Stimulated activated CD8-positive, alpha-beta memory T cell treated with anti-CD3 and anti-CD28 coated beads, Interleukin-2, amount 100 ng/mL, for 48 hours (primary cell): ENCODE measurements at places on chromosomes 6 and 20.

DNA sequence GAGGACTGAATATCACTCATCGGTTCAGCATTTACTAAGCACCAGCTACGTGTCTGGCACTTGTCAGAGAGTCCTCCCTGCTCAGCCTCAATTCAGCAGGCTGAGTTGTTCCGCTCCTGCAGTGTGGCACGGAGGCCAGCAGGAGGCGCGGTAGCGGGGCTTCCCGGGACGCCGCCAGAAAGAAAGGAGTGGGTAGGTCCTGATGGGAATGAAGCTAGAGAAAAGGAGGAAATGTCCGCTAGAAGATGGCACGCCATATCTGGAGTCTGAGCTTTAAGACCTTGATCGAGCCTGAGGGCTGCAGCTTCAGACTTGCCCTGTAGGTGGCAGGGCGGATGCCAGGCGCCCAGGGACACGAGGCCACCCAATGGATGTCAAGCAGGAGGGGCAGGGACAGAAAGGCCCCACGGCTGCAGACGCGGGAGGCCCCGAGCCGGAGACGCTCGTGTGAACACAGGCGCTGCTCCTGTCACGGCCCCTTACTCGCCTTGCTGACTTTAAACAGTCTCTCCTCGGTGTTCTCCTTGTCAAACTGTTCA is 18.7 kb downstream of the SERPINB6 start:
- peak; percentile 47 for DNase-seq

GRCh38 chr20:31484001-31484400 is 8.9 kb downstream of the REM1 start:
- no peak for DNase-seq

- DNase-seq: no peak
Measured at GRCh38 chr6:90978046-90978445, 391.2 kb upstream of the MAP3K7 start.

DNA sequence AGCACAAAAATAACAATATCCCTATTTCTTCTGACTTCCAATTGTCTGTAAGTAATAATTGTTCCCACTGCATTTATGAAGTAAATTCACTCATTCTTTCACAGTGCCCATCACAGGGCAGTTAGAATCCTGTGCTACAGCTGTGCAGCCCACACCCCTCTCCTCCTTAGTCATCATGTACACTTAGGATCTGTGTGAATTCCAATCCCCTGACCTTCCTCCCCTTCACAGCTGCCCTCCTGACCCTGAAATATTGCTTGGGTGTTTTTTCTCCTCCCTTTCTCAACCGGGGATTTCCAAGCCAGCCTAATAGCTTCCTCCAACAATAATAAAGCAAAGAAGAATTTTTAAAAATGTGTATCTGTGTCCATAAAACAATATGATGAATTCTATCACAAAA is 91.5 kb upstream of the BEND6 start:
- DNase-seq: no peak

DNA sequence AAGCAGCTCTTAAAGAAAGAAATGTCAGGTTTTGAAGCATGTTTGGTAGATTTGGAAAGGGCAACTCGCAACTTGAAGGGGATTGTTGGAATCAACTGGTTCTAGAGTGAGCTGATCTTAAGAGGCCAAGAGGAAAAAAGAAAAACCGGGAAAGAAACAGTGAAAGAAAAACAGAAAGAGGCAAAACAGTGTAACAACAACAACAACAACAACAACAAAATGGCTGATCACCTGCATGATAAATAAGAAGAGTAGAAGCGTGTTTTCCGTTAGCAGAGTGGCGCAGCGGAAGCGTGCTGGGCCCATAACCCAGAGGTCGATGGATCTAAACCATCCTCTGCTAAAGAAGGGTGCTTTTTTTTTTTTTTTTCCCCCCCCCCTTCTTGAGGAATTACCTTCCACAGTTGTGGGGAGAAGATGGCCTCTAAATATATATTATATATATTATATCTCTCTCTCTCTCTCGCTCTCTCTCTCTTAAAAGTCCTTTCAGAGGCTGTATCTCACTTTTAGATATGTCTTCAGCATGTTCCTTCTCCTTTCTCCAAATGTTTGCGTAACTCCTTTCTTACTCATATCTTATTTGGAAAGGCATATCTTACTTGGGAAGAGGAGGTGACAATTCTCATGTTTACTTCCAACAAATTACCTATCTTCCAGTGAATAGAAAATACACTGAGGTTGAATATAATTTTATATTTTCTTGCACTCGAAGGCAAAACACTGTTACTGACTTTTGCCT is 134.4 kb downstream of the OR2B2 start:
- no peak for DNase-seq

- DNase-seq: no peak
Measured at GRCh38 chr6:90109141-90109540, 187.5 kb downstream of the BACH2 start.

DNA sequence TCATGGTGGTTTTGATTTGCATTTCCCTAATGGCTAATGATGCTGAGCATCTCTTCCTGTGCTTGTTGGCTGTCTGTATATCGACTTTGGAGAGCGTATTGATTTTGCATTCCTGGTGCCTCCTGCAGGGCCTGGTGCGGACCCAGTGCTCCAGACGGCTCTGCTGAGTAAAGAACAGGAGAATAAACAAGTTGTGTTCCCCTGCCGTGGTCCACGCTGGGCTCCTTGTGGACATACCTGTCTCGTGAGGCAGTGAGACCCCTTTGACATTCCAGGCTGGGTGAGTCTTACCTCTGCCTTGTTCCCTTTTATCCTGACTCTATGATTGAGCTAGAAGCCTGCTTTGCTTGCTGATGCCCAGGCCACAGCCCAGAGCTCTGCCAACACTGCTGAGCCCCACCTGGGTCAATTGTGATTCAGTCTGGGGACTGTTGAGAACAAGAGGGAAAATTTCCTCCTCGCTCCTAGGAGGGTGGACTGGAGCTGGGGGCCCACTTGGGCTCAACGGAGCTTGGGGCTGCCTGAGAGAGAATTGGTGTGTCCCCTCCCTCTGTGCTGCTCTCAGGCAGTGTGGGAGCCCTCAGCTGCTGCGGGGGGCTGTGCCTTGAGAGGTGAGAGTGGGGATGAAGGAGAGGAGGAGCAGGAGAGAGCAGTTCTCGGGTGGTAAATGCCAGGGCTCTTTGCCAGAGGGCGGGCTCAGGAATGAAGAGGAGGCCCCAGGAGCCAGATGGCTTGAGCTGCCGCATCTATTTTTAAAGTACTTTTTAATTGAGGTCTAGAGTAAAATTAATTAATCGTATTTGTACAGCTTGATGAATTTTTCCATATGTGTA is 43.7 kb upstream of the PMEPA1 start:
- no peak for DNase-seq

DNA sequence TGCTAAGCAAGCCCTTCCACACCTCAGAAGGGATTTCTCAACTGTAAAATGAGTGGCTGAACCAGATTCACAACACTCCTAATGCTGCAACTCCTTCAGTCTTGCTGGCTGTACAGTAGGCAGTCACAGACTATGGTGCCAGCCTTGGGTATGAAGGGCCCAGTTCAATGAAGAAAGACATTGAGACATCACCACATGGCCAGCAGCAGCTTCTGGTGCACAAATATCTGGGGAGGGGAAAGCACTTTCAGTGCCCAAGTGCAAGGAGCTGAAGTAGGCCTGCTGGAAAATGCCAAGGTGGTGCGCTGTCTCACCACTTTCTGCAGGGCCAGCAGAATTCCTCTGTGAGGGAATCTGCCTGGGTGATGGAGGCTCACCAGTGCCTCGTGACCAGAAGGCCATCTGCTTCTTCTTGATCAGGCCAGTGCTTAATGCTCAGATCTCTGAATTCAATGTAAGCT is 1.8 kb downstream of the PLA2G7 start:
- DNase-seq: no peak

DNA sequence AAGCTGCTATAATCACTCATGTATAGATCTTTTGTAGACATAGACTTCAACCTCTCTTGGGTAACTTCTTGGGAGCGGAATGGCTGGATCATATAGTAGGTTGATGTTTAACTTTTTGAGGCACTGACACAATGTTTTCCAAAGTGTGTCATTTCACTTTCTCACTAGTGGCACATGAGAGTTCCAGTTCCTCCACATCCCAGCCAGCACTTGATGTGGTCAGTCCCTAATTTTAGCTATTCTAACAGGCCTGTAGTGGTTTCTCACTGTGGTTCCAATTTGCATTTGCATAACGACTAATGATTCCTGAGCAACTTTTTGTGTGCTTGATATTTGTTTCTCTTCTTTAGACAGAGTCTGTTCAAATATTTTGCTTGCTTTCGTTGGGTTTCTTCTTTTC is 221.3 kb downstream of the DLL1 start:
- no peak for DNase-seq

DNA sequence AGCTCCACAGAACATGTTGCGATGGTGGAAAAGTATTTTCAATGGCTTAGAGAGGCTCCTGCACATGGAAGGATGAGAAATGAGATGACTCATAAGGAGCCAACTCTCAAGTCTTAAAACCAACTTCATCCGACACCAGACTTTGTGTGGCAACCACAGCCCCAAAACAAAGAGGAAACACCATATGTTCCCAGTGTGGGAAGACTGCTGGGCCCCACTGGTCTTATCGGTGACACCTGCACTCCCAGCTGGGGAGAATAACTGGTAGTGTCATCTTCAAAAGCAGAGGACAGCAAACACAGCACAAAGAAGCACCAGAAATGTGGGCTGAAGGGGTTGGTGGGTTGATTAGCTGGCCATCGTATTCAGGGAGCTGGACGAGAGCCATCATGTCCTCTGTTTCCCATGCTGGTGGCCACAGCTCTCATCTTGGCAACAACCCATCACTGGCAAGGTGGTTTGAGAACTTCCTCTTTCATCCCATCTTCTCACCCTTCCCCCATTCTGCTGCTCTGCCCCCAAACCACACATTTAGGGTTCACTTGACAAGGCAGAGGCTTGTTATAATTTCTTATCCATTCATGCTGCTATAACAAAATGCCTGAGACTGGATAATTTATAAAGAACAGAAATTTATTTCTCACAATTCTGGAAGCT is 46.0 kb upstream of the TASP1 start:
- DNase-seq: no peak

GRCh38 chr6:12119085-12119588 is 107.0 kb downstream of the HIVEP1 start:
- no peak for DNase-seq

- DNase-seq: no peak
Measured at GRCh38 chr6:125974214-125974866, 12.0 kb upstream of the TRMT11 start.

DNA sequence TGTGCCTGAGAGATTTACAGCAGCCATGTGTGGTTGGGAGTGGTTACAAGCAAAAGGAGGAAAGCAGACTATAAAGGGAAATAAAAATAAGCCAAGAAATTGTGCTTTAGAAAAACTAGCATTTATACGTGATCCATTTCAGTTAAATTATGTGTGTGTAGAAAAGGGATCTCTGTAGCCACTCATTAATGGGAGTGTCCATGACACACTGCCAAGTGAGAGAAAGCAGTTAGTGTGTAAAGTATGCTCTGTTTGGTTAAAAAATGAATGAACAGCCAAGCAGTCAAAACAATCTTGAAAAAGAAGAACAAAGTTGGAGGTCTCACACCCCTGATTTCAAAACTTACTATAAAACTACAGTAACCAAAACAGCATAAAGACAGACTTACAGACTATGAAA is 67.9 kb upstream of the GGTLC1 start:
- DNase-seq: no peak

DNA sequence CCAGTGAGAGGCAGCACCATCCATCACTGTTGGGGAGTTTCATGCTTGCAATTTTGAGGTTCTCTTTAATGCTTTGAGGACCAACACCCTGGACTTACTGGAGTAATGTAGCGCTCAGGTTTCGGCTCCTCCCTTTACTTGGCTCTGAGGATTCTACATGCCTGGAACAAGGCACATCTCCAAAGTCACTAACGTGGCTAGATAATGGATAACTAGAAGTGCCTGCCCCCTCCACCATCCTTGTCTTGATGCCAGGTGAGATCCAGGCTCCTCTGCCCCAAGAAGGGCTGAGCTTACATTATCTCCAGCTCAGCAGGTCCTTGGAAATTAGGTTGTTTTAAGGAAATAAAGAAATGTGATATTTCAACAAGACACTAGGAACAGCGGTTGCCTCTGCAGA is 75.5 kb upstream of the ZNFX1 start:
- DNase-seq: no peak

- no peak for DNase-seq
Measured at GRCh38 chr6:34806738-34807453, 15.0 kb downstream of the BLTP3A start.

GRCh38 chr6:156942266-156942665 is 165.1 kb downstream of the ARID1B start:
- DNase-seq: no peak

DNA sequence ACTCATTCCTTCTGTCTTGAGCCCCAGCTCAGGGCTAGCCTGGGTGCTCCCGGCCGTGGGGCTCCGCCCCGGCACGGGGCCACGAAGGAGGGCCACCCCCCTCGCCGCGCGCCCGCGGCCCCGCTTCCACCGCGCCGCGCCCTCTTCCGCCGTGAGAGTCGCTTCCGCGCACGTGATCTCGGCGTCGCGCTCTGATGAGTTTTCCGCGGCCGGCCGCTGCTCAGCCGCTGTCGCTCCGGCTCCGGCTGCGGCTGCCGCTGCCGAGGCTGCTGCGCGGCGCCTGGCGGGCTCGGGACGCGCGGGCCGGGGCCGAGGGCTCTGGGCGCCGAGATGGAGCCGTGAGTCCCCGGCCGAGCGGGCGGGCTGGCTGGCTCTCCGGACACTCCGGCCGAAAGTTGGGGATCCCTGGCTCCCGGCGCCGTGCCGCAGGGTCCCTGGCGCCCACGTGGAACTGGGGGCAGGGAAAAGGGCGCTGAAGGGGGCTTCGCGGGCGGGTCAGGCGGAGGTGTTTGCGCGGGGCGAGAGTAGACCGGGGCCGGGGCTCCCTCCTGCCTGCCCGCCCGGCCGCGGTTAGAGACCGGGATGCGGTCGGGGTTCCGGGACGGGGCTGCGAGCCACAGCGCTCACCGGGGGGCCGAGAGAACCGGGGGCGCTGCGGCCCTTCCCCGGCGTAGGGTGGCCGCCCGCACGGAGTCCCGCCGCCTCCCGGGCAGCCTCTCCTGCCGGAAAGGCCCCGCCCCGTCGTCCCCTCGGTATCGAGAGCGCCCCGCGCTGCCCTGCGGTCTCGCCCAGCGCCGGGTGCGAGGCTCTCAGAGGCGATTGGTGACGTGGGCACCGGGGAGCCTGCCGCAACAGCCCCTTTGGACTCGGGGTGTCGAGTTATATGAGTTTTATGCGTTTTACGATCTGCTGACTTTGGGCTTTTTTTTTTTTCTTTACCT is at the start of gene TMEM181:
Gene TMEM181 (plus strand): TSS at position 197 of the 941 bp plus-strand sequence. CDS start 134 bp downstream, at position 331.
- DNase-seq: peak; percentile 73

GRCh38 chr6:157744102-157744601 is 78.9 kb upstream of the SNX9 start:
- no peak for DNase-seq
